ENCODE measurements at places on chromosomes 1 and 21. TPM values are rescaled to one million over a fixed set of nuclear protein-coding genes. Genes with fewer than 3 reads are reported as not detected.

The GABPA gene
- polyA plus RNA-seq, result 26.3 TPM

The CELA3A gene
- 0.25 TPM for polyA plus RNA-seq

The SPATA6 gene
- polyA plus RNA-seq, result 8.2 TPM

The BNIPL gene
- 1.3 TPM for polyA plus RNA-seq

The CACNA1S gene
- 0.15 TPM for polyA plus RNA-seq

The HHAT gene
- 3.3 TPM for polyA plus RNA-seq

The METTL25B gene
- 59.3 TPM for polyA plus RNA-seq

The SOX13 gene
- 34.0 TPM for polyA plus RNA-seq

The OR2W3 gene
- polyA plus RNA-seq, result 0.51 TPM

The PALMD gene
- 4.6 TPM for polyA plus RNA-seq

The TP73 gene
- 0.55 TPM for polyA plus RNA-seq

The NPHS2 gene
- not detected for polyA plus RNA-seq

The CDC73 gene
- polyA plus RNA-seq, result 23.7 TPM

DNA sequence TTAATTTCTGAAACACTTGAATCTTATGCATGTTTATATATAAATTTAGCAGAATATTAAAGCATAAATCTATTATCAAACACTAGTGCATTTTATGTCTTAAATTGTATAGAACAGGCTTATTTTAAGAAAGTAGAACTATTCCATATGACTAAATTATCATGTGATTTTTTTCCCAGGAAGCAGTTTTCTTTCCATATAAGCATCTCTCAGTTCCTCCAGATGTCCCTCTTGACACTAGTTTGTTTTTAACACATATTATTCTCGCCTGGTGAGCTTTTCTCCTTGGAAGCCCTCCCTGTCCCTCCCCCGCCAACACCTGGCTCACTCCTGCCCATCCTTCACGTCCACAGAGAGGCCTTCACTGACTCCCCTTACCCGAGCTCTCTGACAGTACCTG is 48.3 kb upstream of the BCAR3 start:
- DNase-seq, result no peak

GRCh38 chr1:181064011-181064623 is 24.4 kb upstream of the IER5 start:
- DNase-seq, result peak; percentile 38

GRCh38 chr1:246091477-246091876 is 415.6 kb downstream of the SMYD3 start:
- no peak for DNase-seq

DNA sequence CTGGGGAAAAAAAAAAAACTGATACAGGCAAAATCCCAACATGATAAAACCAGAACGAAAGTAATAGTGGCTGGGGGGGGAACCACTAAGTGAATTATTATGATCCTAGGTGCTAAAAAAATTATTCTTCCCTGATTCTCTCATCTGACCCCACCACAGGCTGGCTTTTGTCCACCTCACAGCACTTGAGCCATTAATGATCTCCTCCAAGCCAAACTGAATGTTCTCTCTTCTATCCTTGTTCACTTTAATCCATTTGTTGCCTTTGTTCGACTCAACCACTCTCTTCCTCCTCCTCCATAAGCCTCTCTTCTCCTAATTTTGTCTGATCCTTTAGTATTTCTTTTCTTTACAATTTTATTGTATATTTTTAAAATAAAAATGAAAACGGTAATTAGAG is 16.0 kb upstream of the SMYD2 start:
- no peak for DNase-seq

DNA sequence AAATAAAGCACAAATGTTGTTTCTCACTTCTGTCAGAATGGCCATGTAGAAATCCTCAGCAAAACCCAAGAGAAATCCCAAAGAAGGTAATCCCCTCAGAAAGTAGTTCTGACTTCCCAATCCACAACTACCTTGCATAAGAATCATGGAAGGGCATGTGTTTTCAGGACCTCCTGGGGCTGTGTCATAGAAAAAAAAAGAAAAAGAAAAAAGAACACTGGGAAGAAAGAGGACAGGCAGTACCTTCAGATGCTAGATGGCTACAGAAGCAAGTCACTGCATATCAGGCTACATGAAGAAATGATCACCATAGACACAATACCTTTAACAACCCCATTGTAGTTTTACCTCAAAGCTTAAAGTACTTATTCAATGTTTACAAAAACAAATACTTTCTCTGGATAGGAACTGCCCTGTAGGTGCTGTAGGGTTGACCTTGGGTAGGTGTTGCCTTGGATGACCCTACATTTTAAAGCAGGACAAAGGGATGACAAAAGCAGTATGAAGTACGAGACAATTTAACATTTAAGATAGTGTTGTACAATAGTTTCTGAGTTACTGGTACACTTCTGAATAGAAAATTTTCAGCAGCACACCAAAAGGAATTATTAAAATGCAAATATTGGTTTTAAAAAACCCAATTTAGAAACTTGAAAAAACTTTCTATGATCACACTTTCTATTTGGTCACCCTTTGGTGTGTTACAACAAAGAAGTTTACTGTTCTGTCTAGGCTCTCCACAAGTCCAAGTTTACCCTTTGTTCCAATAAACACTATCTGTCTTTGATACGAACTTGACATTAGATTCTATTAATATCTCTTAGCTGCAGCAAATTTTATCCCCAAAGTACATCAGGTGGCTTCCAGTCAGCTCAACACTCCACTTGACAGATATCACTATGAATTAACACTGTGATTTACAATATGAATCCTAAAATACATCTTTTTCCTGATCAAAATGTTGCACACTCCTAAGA is 5.0 kb downstream of the TRIT1 start:
- DNase-seq, result no peak

- no peak for DNase-seq
Measured at GRCh38 chr1:157181258-157181657, 43.1 kb upstream of the ETV3 start.

DNA sequence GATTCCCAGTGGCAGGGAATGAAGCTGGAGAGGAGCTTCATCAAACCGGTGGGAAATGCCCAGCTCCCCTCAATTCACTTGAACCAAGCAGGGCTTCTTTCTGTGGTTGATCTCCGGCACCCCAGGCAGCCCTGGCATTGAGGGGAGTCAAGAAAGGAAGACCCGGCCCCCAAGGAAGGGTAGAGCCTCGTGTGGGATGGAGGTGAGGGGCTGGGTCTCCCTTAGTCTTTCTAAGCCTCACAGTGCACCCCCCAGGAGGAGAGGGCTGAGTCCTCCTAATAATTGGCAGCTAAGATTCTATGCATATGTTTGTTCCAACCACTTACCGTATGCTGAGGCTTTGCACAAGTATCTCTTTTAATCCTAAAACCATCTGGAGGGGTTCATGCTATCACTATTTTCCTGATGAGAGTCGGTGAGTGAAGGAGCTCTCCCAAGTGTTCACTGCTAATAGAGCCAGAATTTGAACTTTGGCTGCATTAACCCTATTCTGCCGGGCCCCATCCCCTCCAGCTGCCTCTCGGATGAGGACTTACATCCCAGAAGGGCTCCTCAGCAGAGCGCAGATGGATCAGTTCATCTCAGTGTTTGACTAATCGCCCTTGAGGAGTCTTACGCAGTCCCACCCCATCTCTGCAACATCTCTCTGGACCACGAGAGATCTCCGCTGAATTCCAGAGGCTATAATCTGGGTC is 33.1 kb upstream of the TMEM51 start:
- no peak for DNase-seq

- DNase-seq, result no peak
Measured at GRCh38 chr1:67843746-67844145, 10.5 kb upstream of the GNG12 start.

- DNase-seq, result no peak
Measured at GRCh38 chr1:897226-897625, 26.5 kb upstream of the SAMD11 start.

GRCh38 chr1:54229281-54229891 is 29.4 kb downstream of the MRPL37 start:
- DNase-seq, result no peak

DNA sequence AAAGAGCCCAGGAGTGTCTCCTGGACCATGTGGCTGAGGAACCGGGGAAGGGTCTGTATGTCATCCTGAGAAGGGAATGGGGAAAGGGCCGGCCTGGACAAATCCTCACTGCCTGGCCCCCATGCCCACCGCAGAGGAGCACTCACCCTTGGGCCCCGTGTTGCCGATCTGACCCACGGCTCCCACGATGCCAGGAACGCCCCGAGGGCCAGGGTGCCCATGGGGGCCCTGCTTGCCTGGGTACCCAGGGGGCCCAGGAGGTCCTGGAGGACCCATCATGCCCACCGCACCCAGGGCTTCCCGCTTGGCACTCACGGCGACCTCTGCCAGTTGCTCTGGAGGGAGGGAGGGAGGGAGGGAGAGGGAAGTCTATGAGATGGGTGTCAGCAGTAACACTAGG is 14.6 kb downstream of the COL9A2 start:
- DNase-seq, result no peak

DNA sequence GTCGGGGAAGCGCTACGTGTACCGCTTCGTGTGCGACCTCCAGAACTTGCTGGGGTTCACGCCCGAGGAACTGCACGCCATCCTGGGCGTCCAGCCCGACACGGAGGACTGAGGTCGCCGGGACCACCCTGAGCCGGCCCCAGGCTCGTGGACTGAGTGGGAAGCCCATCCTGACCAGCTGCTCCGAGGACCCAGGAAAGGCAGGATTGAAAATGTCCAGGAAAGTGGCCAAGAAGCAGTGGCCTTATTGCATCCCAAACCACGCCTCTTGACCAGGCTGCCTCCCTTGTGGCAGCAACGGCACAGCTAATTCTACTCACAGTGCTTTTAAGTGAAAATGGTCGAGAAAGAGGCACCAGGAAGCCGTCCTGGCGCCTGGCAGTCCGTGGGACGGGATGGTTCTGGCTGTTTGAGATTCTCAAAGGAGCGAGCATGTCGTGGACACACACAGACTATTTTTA is 17.1 kb downstream of the ETS2 start:
- DNase-seq, result peak; percentile 16

- DNase-seq, result no peak
Measured at GRCh38 chr1:174791863-174792262, 207.9 kb upstream of the CACYBP start.

- DNase-seq, result peak; percentile 11
Measured at GRCh38 chr1:155598842-155599331, 11.1 kb upstream of the MSTO1 start.

GRCh38 chr1:2046174-2046917 is 3.9 kb upstream of the PRKCZ start:
- DNase-seq, result peak; percentile 80

- DNase-seq, result no peak
Measured at GRCh38 chr1:71785450-71785849, 496.9 kb downstream of the NEGR1 start.

DNA sequence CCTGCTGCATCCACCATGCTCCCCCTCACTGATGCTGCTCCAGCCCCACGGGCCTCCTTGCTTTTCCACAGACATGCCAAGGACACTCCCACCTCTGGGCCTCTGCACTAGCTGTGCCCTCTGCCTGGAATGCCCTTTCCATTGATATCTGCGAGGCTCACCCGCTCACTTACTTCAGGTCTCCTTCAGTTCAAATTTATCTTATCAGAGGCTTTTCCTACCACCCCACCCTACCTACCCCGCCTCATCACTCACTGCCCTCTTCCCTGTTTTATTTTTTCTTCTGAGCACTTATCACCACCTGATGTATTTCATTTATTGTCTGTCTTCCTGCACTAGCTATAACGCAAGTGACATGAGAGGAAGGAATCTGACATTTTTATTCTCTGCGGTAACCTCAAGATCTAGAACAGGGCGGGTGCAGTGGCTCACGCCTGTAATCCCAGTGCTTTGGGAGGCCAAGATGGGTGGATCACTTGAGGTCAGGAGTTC is 7.0 kb downstream of the HSPG2 start:
- DNase-seq, result peak; percentile 87

- DNase-seq, result peak; percentile 50
Measured at GRCh38 chr1:21491488-21492355, 17.5 kb upstream of the ALPL start.

DNA sequence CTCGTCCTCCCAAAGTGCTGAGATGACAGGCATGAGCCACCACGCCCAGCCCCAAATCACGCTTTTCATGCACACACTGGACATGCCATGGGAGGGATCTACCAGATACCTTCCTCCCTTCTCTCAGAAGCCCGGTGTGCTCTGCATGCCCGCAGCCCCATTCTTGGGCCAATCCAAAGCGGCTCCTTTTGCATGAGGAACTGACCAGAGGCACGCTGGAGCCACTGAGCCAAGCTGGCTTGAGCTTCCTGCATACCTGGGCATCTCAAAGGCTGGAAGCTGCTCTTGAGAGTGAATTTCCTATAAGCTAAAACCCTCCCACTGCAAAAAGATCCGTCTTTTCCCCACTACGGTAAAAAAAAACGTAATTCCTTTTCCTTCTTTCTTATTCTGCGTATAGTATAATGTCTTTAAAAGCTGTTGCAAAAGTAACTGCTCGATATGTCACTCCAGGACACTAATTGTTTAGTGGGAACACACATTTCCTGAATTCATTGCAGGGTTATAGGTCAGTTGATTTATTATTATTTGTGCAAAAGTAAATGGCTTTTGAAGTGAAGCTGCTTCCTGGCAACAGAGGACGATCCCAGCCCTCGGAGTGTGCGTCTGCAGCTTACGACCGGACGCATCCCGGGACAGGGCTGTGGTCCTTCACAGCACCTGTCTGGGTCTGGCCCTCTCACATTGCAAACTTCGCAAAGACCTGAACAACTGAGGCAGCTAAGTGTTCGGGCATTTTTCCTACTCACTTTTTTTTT is 61.8 kb upstream of the ETS2 start:
- DNase-seq, result peak; percentile 29

- no peak for DNase-seq
Measured at GRCh38 chr1:235835226-235835625, 31.5 kb downstream of the LYST start.

- DNase-seq, result no peak
Measured at GRCh38 chr1:222417264-222417663, 130.6 kb downstream of the HHIPL2 start.

DNA sequence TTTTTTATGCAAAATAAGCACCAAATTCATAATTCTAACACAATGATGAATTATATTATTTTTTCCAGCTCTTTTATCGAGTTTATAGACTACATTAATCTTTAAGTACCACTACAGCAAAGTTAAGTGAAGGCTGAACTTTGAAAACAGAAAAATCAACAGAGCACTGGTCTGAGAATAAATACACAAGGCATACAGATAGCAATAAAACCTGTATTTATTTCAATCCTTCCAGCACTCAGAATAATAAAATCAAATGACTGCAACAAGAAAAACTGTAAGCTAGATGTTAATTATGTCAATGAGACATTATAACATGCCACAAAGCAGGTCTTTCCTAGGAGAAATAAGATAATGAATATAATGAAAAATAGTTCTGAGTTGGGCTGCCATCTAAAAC is 24.5 kb downstream of the NUCKS1 start:
- no peak for DNase-seq

- no peak for DNase-seq
Measured at GRCh38 chr1:208544053-208544452, 299.9 kb upstream of the PLXNA2 start.
